ENCODE measurements at places on chromosomes 1 and 21.

- no peak for DNase-seq
Measured at GRCh38 chr1:234556245-234556943, 53.6 kb downstream of the IRF2BP2 start.

- DNase-seq, result no peak
Measured at GRCh38 chr21:44730951-44731579, 19.7 kb upstream of the TSPEAR start.

DNA sequence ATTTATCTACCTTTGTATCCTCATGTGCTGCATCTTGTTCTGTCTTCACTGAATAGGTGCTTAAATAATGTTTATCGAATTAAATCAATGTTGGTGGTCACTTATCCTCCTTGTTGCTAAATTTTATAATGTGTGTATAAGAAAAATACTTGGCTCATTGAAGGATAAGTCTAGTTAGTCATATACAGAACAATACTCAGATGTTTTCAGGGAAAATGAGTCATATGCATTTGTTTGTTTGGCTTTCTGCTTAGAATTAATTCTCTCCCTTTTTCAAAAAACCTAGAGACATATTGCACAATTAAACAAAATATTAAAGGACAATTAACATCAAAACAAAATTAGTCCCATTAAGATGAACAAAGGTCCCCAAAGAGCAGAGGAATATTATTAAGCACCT is 89.0 kb downstream of the UBE2U start:
- DNase-seq, result no peak

- DNase-seq, result no peak
Measured at GRCh38 chr1:167665469-167665868, 35.4 kb downstream of the RCSD1 start.

GRCh38 chr1:168085401-168085872 is 51.3 kb downstream of the GPR161 start:
- DNase-seq, result no peak

DNA sequence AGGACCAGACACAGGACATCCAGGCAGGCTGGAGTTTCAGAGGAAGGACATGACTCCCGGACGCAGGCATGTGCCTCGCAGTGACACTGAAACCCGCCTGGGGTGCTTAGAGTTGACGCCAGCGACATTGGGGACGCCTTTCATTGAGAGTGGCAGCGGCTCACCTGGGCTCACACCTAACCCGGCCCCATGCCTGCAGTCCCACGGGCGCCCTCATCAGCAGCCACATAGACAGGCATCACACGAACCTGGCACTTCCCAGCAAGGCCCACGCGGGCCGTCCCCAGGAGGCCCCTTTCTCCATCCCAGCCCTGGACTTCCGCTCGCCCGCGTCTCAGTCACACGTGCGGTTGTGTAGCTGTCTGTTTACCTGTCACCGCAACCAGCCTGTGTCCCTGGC is 17.0 kb downstream of the ITGB2 start:
- DNase-seq, result no peak

DNA sequence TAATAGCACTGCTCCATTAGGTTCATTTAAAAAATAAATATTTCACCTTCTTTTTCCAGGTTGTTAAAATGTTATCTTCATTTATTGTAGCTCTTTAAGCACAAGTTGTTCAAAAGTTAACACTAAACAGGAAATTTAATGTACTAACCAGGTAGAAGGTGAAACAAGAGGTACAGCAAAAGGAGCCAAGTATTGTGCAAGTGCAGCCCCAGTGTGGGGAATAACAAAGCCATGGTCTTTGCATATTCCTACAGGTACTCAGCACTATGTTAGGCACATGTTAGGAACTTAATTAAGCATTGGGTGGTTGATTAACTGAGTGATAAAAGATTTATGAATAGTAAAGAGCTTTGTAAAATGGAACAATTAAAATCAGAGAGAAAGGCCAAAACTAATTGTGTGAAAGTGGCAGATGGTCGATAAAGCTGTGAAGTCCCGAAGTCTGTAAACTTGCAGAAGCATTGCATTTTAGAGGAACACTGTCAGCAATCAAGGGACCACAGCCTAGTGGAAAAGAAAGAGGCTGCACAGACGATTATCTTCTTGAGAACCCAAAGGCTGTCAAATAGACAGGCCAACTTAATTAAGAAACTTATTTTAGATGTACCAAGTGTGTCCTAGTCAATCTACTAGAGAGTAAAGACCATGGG is 185.8 kb downstream of the SLC44A5 start:
- DNase-seq, result no peak

- no peak for DNase-seq
Measured at GRCh38 chr1:205972491-205973168, 29.4 kb upstream of the SLC26A9 start.

- DNase-seq, result no peak
Measured at GRCh38 chr1:30368651-30369240, 354.6 kb downstream of the MATN1 start.

- DNase-seq, result peak; percentile 91
Measured at GRCh38 chr1:107056426-107057196, at the start of gene PRMT6. Gene PRMT6, plus strand, starts transcription at chr1:107056674. Its CDS starts 42 bp downstream, at chr1:107056716.

- DNase-seq, result no peak
Measured at GRCh38 chr1:234484991-234485739, 6.2 kb upstream of the TARBP1 start.

DNA sequence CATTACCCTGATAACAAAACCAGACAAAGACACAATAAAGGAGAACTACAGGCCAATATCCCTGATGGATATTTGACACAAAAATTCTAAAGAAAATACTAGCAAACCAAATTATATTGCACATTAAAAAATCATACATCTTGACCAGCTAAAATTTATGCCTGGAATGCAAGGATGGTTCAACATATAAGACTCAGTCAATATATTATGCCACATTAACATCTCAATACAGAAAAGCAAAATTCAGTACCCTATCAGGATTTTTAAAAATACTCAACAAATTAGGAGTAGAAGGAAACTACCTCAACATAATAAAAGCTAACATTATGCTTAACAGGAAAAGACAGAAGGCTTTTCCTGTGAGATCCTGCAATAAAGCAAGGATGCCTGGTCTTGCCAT is 177.1 kb downstream of the MAGI3 start:
- no peak for DNase-seq

DNA sequence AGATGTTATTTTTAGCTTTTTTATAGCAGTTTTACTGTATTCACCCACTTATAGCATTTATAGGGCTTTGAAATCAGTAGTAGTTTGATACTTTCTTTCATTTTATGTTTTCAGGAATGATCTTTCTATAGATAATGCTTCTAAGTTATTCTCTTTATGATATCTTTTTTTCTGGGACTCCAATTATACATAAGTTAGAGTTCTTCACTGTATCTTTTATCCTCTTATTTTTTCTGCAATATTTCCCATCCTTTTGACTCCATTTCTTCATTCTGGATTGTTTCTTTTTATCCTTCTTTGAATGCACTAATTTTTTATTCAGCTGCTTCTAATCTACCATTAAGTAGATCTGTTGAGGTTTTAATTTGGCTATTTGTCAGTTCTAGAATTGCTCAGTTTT is 73.1 kb downstream of the FMN2 start:
- no peak for DNase-seq

GRCh38 chr1:226664413-226665101 is 74.5 kb downstream of the ITPKB start:
- no peak for DNase-seq

GRCh38 chr1:27026621-27027574 is 14.2 kb upstream of the TENT5B start:
- no peak for DNase-seq

GRCh38 chr1:53335661-53336060 is 7.8 kb upstream of the LRP8 start:
- no peak for DNase-seq

- DNase-seq, result no peak
Measured at GRCh38 chr1:109527846-109528695, 11.6 kb upstream of the GPR61 start.

DNA sequence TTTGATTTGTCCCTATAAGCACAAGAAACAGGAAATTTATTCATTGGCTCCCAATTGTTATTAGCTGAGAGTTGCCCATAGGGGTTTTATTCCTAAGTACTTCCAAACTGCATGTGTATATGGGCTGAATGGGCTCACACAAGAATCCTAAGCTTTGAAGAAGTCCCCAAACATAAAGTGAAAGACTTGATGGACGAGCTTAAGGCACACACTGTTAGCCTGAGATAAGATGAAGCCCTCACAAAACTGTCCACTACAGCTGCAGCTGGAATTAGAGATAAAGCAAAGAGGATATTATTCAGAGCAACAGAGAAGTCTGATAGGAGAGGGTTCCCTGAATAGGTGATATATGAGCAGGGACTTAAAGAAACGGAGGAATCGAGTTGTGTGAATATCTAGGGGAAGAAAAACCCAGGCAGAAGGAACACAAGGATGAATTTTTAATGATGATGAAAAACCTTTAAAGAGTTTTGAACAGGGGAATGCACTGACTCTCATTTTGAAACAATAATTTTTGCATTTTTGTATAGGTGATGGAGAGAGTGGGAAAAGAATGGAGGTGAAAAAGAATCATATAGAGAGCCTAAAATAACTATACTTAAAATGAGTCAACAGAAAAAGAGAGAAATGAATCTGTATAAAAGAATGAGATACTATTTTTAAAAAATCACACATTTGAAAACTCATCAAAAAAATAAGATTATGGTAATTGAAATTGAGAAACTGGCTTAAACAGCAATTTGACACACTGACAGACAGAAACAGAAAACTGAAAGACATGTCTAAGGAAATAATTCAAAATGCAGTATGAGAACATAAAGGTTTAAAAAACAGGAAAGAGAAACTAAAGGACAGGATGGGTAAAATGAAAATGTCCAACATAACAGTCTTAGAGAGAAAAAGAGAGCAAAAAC is 133.6 kb upstream of the POGK start:
- DNase-seq, result no peak

- peak; percentile 21 for DNase-seq
Measured at GRCh38 chr1:110982320-110982719, 18.6 kb upstream of the LRIF1 start.

DNA sequence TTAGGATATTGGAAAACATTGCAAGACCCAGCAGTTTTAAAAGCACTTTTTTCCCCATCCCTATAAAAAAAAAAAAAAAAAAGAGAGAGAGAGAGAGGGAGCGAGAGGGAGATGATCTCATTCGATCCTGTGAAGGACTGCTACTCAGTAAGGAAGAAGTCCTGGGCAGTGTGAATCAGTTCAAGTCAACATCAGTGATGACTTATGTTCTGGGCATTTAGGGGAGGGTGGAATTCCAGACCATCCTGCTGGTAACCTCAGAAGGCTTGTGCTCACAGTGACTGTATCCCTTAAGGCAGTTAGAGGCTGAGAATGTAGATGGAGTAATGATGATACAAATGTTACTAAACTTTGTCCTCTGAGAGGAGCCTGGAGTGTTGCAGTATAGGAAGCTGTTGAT is 151.4 kb downstream of the TGFB2 start:
- DNase-seq, result no peak

DNA sequence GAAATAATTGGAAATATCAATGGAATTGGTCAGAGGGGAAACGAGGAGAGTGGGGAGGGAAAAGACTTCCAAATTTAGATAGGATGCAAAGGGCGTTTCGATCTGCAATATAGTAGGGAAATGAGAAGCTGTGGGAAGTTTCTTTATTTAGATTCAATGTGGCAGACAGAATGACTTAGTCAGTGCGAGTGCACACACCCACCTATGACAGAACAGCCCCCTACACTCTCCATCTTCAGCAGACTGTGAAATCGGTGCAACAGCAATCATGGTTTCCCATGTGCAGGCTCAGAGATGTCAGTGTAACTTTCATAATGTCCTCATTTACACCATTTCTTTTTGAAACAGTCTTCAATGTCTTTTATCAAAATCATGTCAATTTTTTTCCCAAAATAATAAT is 46.0 kb downstream of the DIP2A start:
- no peak for DNase-seq

DNA sequence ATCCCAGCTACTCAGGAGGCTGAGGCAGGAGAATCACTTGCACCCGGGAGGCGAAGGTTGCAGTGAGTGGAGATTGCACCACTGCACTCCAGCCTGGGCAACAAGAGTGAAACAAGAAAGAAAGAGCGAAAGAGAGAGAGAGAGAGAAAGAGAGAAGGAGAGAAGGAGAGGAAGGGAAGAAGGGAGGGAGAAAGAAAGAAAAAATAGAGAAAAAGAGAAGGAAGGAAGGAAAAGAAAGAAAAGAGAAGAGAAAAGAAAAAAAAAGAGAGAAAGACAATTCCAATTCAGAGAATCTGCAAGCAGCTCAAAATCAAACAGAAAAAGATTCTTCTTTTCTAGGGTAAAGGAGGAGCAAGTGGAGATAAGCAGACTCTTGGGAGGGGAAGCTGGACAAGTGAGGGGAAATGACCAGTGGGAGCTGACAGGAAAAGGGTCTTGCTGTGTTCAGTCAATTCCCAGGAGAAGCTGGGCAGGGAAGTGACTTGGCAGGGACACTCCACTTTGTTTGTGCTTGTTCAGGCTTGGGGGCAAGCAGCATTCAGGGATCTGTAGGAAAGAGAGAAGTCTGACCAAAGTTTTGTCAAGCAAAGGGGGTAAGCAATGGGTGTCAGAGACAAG is 3.6 kb upstream of the CAPN2 start:
- no peak for DNase-seq

DNA sequence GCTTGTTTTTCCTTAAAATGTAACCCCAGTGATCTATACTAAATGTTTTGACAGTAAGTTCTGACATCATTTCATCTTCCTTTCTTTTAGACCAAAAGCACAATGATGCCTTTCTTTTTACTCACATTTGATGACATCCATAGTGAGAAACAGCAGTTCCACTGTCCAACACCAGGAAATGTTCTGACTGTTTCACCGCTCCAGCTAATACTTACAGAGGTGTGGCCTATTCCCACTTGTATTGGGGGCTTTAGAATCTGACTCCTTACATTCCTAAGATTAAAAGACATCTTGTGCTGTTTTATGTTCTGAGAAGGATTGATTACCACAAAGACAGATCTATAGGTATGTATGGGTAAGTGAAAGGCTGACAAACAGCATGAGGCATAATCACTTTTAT is 1018.2 kb upstream of the PRMT6 start:
- no peak for DNase-seq

DNA sequence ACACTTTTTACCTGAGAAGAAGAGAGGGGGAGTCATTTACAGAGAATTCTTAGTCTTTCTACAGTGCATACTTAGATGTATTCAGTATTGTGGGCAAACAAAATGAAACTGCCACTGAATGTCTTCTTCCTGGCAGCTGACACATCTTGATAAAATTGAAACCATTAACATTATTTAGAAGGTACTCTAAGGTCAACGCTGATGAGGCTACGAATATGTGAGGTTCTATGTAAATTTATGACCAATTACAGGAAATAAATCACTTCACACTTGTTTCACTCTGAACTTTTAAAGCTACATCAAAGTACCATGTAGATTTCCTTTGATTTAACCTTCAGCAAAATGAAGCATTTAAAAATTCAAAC is 51.3 kb upstream of the GFI1 start:
- DNase-seq, result peak; percentile 86

DNA sequence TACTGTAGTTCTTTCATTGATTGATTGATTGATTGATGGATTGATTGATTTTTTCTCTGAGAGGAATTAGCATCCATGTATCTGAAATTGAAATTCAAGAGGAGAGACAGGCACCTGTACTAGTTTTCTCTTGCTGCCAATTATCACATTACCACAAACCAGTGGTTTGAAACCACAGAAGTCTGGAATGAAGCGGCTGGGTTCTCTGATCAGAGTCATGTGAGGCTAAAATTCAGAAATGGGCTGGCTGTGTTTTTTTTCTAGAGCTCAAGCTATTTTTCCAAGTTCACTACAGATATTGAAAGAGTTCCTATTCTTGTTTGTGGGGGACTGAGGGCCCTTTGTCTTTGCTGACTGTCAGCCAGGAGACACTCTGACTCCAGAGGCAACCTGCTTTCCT is 10.0 kb downstream of the NBPF3 start:
- no peak for DNase-seq

- no peak for DNase-seq
Measured at GRCh38 chr1:118989878-118990378, 1.8 kb upstream of the TBX15 start.

GRCh38 chr1:198150369-198150768 is 6.4 kb upstream of the NEK7 start:
- DNase-seq, result no peak

Data from activated CD4-positive, alpha-beta T cell treated with anti-CD3 and anti-CD28 coated beads, Interleukin-10, Interleukin-2, amounts not matched to agents 100 ng/mL and 50 ng/mL, durations not matched to agents 16 hours and 8 hours (primary cell).